Stimulated activated CD4-positive, alpha-beta T cell treated with anti-CD3 and anti-CD28 coated beads, Interleukin-1b, Interleukin-23, amount 100 ng/mL, for 1 hour (primary cell): ENCODE measurements at places on chromosomes 11 and 22.

- DNase-seq, result no peak
Measured at GRCh38 chr22:23925020-23925606, 30.9 kb downstream of the MIF start.

- DNase-seq, result no peak
Measured at GRCh38 chr11:35954205-35954604, 10.3 kb downstream of the LDLRAD3 start.

GRCh38 chr11:47289856-47290255 lies 19.9 kb downstream of the MADD start:
- no peak for DNase-seq

- no peak for DNase-seq
Measured at GRCh38 chr22:17945156-17945887, 79.0 kb downstream of the MICAL3 start.

DNA sequence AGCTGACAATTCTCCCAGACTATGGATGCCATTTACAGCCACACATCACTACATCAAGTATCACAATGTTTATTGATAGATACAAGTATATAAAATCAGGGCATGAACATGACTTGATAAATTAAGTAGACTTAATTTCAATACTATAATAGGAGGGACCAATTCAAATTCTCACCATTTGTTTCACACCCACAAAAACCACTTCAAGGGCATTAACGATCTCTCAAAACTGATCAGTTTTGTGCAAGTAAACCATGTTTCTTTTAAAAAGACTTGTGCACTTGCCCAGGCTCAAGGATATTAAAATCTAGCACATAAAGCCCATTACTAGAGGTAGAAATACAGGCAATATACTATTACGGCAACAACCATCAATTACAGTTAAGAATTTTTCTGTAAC lies 11.7 kb downstream of the EIF4G2 start:
- DNase-seq, result no peak

DNA sequence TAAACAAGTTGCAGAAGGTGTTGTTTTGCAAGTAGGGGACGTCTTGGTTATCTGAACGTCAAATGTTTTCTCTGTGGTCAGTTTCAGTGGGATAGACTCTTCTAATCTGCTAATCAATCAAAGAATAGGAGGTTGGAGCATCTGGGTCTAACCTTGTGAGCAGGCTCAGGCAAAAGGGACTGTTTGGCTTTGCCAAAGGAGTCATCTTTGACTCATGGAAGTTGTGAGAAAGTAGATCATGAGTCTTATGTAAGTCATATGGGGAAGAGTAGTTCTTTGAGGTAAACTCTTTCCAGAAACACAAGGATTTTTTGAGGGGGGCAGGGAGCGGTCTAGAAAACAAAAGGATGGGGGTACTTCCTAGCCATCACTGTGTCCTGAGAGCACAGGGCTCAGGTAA lies 27.1 kb upstream of the TOP3B start:
- no peak for DNase-seq

DNA sequence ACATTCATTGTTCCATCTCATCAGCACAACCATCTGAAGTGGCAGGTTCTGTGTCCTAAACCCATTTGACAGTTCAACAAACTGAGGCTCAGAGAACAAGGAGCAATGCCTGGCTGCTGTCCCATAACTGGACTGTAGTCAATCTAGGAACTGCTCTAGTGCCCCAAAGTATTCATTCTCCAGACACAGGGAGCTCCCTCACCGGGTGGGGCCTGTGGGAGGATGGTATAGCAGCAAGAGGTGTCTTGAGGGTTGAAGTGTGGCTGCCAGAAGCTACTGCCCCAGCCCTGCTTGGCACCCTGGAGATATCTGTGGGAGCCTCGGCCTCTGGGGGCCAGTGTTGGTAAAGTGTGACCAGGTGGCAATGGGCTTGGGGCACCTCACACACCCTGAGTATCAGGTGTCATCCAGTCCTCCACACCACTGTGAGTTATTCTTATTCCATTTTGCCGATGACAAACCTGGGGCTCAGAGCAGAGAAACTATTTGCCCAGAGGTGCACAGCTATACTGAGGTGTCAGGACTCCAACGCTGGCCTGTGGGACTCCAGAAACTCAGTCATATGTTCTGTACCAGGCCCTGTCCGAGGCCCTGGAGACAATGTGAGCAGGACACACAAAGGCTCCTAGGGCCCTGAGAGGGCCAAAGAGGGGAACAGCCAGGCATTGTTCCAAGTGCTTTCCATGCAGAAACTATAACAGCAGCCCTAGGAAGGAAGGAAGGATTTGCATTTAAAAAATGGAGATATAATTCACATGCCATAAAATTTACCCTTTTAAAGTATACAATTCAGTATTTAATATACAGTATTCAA lies 46.0 kb upstream of the KLHL35 start:
- no peak for DNase-seq

DNA sequence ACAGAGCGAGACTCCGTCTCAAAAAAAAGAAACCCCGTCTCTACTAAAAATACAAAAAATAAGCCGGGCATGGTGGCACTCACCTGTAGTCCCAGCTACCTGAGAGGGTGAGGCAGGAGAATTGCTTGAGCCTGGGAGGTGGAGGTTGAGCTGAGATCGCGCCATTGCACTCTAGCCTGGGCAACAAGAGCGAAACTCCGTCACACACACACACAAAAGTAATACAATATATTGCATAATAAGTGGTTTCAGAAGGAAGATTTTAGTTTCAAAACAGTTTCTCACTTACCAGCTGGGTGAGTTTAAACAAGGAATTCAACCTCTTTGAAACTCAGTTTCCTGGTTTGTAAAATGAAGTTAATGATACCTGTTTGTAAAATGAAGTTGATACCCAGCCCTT lies 32.7 kb upstream of the HTR3A start:
- no peak for DNase-seq

- no peak for DNase-seq
Measured at GRCh38 chr11:112565551-112565950, 304.9 kb upstream of the PLET1 start.

GRCh38 chr22:39900306-39901227 lies at the start of gene GRAP2:
TSS of gene GRAP2 (plus strand) at chr22:39901084. CDS start at chr22:39947107, 46,023 bp downstream.
- DNase-seq, result no peak

- peak; percentile 51 for DNase-seq
Measured at GRCh38 chr11:65112546-65113360, 1.1 kb downstream of the TM7SF2 start.

DNA sequence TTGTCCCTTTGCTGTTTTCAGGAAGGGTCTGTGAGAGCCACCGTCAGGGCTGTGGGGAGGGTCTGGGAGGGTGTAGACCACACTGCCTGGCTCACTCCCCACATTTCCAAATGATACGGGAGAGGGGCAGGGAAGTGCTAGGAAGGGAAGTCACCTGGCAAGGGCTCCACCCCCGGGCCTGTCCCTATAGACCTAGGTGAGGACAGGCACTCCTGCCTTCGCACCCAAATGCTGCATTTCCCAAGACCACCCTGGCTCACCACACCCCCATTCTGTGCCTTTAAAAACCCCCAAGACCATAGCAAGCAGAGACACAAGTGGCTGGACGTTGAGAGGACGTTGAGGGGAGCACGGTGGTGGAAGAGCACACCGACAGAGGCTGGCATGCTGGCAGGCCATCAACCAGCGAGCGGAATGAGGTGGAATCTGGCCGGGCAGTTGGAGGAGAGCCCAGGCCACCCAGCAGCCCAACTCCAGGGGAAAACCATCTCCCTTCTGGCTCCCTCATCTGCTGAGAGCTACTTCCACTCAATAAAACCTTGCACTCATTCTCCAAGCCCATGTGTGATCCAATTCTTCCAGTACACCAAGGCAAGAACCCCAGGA lies 45.7 kb downstream of the GNB1L start:
- DNase-seq, result no peak

- no peak for DNase-seq
Measured at GRCh38 chr22:23137905-23138561, 3.8 kb downstream of the RSPH14 start.

DNA sequence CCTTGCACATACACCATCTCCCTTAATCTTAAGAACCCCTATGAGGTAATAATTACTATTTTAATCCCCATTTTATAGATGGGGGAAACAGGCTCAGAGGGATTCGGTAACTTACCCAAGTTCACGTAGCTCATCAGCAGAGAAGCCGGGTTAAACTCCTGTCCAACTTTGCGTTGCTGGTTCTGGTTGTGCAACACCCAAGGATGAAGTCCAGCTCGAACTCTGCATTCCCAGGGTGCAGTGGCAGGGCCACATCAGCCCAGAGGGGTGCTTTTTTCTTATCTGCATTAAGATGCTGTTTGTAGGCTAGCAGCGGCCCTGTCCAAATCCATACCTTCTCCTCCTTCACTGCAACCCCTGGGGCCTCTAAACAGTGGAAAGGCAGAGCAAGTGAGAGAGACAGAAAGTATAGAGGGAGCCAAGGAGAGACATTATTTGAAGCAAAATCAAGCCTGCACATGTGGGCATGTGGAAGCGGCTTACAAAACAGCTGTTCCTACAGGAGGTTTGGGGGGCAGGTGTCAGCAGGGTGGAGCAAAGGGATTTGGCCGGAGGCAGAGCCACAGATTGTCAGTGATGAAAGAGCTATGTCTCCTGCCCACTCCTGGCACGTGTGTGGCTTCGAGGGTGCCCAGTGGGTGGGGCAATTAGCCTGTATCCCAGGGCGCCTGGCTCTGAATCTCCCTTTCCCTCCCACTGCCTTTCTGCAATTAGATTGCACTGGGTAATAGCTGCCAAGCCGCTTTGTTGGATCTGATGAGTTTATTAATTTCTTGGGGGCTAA lies 129.5 kb upstream of the TBCEL start:
- no peak for DNase-seq

DNA sequence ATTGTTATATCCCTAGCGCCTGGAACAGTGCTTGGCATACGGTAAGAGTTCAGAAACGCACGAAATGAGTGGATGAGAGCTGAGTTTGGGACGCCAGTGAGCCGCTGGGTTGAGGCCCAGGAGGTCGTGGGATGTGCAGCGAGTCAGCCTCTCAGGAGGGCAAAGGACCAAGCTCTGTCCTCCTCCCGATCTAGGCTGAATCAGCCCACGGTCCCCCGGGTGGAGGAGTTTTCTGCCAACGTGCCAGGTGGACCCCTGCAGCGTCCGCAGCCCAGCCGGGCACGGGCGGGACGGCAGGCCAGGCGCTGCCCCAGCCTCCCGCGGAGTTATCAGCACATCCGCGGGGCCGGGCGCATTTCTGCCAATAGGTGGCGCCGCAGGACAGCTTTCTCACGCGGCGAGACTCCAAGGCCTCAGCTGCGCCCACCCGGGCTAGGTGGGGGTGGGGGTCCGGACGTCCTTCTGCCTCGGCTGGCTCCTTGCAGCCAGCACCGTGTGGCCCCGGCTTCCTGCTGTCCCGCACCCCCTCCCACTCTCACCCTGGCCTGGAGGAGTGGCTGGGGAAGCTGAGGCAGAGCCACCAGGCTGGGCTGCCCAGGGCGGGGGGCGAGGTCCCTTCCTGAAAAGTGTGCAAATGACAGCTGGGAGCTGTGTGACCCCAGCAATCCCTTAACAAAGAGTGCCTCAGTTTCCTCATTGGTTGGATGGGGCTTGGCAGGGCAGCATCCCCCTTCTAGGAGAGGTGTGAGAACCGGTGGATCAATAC lies 2.2 kb upstream of the RPS19BP1 start:
- peak; percentile 54 for DNase-seq

GRCh38 chr11:126080161-126080941 lies 17.7 kb upstream of the CDON start:
- DNase-seq, result no peak

- DNase-seq, result no peak
Measured at GRCh38 chr11:111629499-111629898, 27.2 kb downstream of the SIK2 start.

DNA sequence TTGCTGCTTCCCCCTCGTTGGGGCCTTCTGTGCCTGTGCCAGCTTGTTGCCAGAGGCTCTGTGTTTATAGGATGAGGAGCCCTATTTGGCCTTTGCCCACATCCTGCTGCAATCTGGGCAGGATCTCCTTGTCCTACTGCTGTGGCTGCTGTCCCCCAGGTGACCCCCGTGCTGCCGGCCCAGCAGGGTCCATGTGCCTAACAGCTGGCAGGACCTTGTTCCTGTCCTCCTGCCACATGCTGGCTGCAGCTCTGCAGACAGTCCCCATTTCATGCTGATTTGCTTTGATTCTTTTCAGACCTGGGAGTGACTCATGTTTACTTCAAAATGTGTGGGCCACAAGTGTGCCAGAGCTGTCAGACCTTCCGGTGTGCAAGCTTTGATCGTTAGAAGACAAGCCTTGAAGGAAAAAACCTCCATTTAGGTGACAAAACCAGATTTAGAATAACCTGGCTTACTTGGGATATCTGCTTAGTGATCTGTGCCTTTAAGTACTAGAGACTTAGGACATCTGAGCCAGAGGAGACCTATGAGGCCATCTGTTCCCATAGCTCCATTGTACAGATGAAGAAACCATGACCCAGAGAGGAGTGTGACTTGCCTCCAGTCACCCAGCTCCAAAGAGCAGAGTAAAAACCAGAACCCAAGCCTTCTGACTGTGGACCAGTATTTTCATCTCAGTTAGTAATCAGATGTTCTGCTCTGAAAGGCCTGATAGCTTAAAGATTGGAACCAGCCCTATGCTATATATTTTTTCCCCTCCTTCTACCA lies 11.1 kb downstream of the NAV2 start:
- no peak for DNase-seq

- DNase-seq, result no peak
Measured at GRCh38 chr11:559712-560304, 730 bp downstream of the LMNTD2 start.

- DNase-seq, result no peak
Measured at GRCh38 chr11:45984192-45984591, 61.7 kb downstream of the LARGE2 start.

- DNase-seq, result no peak
Measured at GRCh38 chr11:11948242-11948947, 60.0 kb downstream of the DKK3 start.

- DNase-seq, result no peak
Measured at GRCh38 chr22:23263651-23264555, 83.6 kb downstream of the BCR start.

- no peak for DNase-seq
Measured at GRCh38 chr11:36741515-36741914, 143.5 kb upstream of the RAG2 start.

GRCh38 chr22:50045211-50046018 lies 12.7 kb downstream of the TTLL8 start:
- DNase-seq, result no peak

- no peak for DNase-seq
Measured at GRCh38 chr11:35664977-35665441, 2.4 kb downstream of the TRIM44 start.

- no peak for DNase-seq
Measured at GRCh38 chr11:130344841-130345240, 30.1 kb upstream of the ZBTB44 start.

- DNase-seq, result no peak
Measured at GRCh38 chr22:30470655-30471054, 1.2 kb downstream of the SEC14L3 start.

GRCh38 chr11:16788141-16789062 lies 50.0 kb downstream of the C11orf58 start:
- DNase-seq, result peak; percentile 27

DNA sequence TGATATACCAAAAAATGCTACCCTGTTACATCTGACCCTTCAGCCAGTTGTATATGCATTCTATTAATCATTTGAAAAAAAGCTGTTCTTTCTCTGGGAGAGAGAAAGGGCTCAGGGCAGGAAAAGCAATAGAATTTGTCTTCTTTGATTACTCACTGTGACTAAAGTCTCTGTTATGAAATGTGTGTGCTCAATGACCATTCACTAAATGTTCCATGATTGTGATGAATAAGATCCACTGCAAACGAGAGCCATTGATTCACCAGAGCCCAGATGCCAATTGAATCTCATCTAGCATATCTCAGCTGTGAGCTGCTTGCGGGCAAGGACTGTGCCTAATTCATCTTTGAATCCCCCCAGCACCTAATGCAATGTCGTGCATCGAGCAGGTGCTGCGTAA lies 184.3 kb downstream of the OPCML start:
- no peak for DNase-seq
